CD8-positive, alpha-beta memory T cell (primary cell): ENCODE measurements at places on chromosomes 2 and 18.

DNA sequence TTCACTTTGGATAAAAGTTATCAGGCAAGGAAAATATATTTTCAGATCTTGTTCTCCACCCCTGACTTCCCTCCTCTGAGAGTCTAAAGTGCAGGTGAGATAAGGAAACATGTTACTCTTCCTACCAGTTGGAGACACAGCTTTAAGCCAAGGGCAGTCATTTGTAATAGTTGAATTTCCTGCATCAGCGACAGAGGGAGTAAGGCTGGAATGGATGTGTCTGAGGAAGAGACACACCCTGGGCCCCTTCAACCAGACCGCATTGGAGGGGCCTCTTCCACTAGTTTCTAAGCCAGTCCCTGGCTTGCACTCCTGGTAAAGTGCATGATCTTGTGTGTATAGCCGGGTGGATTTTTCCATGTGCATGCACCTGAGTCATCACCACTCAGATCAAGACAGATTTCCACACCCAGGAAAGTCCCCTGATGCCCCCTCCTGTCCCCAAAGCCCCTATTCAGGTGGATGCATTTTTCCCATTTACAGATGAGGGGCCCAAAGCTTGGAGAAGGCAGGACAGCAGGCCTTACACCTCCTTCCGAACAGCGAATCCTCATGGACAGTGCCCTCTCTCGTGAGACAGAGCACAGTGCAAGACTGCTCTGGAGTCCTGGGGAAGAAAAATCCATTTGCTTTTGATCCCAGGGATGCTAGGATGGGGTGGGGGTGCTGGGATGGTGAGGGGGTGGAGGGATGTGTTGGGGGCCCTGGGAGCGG is 66.7 kb upstream of the SH3RF3 start:
- H3K27me3 ChIP-seq: no peaks in the 10 kb centered on the region
- H3K36me3 ChIP-seq: no peaks in the 10 kb centered on the region
- H3K4me1 ChIP-seq: peaks cover 14% of the 10 kb centered on the region
- DNase-seq: no peak
- no peak overlapping the region for H3K27ac ChIP-seq

GRCh38 chr2:185522472-185522871 is 216.1 kb upstream of the FSIP2 start:
- H3K4me3 ChIP-seq: no peak overlapping the region
- H3K4me1 ChIP-seq: no peaks in the 10 kb centered on the region
- no peaks in the 10 kb centered on the region for H3K27me3 ChIP-seq
- no peak overlapping the region for H3K27ac ChIP-seq
- H3K36me3 ChIP-seq: no peaks in the 10 kb centered on the region

GRCh38 chr2:17858064-17858463 is 20.4 kb upstream of the KCNS3 start:
- no peak for DNase-seq
- no peak overlapping the region for H3K27ac ChIP-seq
- no peaks in the 10 kb centered on the region for H3K27me3 ChIP-seq
- H3K4me3 ChIP-seq: no peak overlapping the region
- H3K4me1 ChIP-seq: no peaks in the 10 kb centered on the region
- H3K36me3 ChIP-seq: no peaks in the 10 kb centered on the region

DNA sequence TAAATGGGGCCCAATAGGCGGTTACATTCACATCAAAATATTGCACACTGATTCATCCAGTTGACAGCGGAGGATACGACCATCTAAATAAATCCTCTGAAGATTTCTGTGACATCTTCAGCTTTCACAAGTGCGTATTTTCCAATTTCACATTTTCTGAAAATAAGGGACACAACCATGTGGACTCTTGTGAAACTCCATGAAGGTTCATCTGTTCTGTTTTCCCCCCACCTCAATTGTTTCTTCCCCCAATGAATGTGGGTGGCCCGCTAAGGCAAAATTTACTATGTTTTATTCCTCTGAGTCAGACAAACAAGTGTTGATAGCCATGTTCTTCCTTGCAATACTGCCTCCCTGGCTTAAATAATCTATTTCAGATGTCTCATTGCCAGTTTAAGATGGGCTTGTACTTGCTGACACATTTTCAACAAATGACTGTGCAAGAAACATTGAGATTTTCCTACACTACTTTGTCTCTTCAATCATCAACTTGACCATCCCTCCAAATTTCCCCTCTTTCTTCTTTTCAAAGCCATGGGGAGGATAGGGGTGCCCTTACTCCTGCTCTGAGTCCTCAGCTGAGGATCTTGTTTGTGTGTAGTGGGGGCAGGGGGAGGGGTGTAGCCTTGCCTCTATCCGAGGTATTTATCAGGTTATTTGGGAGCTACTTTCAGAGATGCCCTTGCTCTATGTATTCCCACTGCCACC is 78.2 kb downstream of the BCL11A start:
- DNase-seq: no peak
- no peak overlapping the region for H3K4me3 ChIP-seq
- H3K4me1 ChIP-seq: no peaks in the 10 kb centered on the region
- H3K27ac ChIP-seq: no peak overlapping the region
- no peaks in the 10 kb centered on the region for H3K27me3 ChIP-seq
- no peaks in the 10 kb centered on the region for H3K36me3 ChIP-seq

GRCh38 chr2:10552871-10553245 is 104.7 kb upstream of the ODC1 start:
- H3K4me3 ChIP-seq: no peak overlapping the region
- H3K27me3 ChIP-seq: peaks cover 7% of the 10 kb centered on the region
- DNase-seq: no peak
- no peak overlapping the region for H3K27ac ChIP-seq

GRCh38 chr2:3656762-3657721 is 958 bp upstream of the ALLC start:
- H3K36me3 ChIP-seq: no peaks in the 10 kb centered on the region
- no peaks in the 10 kb centered on the region for H3K27me3 ChIP-seq
- no peak for DNase-seq
- H3K4me3 ChIP-seq: no peak overlapping the region
- H3K4me1 ChIP-seq: peaks cover 5% of the 10 kb centered on the region
- no peak overlapping the region for H3K27ac ChIP-seq

DNA sequence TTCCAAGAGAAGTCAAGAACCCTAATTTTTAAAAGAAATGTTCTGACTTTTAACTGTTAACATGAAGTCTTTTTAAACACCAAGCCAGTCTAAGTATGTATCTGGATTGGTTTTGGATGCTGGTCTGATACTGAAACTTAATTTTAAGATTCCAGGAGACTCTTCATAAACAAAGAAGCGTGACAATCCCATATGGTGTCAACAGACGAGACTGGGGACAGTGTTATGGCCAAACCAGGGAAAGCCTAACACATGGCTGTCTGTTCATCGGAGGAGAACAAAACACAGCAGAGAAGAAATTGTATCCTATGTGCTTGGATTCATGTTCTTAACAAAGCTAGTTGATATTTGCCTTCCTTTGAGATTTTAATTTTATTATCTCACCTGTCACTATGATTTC is 80.5 kb upstream of the UPP2 start:
- H3K27me3 ChIP-seq: no peaks in the 10 kb centered on the region
- no peak for DNase-seq
- H3K36me3 ChIP-seq: no peaks in the 10 kb centered on the region

DNA sequence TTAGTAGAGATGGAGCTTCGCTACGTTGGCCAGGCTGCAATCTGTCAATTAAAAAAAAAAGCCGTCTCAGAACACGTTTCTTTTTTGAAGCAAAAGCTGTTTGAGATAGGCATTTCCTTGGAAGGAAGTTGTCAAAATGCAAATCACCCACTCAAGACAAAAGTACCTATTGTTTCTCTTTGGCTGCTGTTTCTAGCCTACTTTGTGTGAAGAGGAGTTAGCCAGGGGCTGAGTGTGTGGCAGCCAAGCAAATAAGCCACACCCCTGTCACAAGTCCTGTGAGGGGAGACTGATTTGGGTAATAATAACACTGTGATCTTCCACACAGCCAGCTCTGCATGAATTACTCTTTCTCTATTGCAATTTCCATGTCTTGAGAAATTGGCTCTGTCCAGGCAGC is 47.4 kb upstream of the CDCA7 start:
- no peak overlapping the region for H3K27ac ChIP-seq
- no peaks in the 10 kb centered on the region for H3K27me3 ChIP-seq
- no peak for DNase-seq
- no peaks in the 10 kb centered on the region for H3K4me1 ChIP-seq
- no peaks in the 10 kb centered on the region for H3K36me3 ChIP-seq

GRCh38 chr2:9991829-9992273 is 40.4 kb downstream of the GRHL1 start:
- H3K27ac ChIP-seq: no peak overlapping the region
- H3K4me1 ChIP-seq: no peaks in the 10 kb centered on the region
- no peaks in the 10 kb centered on the region for H3K36me3 ChIP-seq
- H3K27me3 ChIP-seq: no peaks in the 10 kb centered on the region
- DNase-seq: no peak
- no peak overlapping the region for H3K4me3 ChIP-seq

GRCh38 chr2:231627384-231628120 is 34.9 kb downstream of the TEX44 start:
- H3K36me3 ChIP-seq: no peaks in the 10 kb centered on the region
- H3K27ac ChIP-seq: no peak overlapping the region
- H3K27me3 ChIP-seq: no peaks in the 10 kb centered on the region
- no peak for DNase-seq
- H3K4me1 ChIP-seq: no peaks in the 10 kb centered on the region

DNA sequence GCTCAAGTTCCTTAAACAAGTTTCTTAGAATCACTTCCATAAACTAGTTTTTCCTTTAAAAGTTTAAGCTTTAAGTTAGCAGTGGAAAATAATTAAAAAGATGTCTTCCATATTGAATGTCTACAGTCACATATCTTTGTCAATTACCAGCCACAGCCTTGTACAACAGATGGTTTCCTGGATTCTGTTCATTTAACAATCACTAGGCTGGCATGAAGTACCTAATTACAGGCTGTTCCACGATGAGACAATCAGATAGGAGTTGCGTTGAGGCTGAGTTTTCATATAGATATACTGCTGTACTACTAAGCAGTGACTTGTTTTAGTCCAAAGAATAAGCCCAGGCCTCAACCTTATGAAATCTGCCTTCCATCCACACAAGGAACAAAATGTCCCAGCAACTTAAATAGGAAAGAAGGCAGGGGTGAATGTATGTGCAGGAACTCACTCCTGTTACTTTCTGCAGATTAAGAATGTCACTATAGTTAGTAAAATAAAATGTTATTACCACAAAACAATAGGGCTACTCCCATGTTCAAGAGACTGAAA is 131.0 kb downstream of the ZAP70 start:
- H3K4me1 ChIP-seq: no peaks in the 10 kb centered on the region
- DNase-seq: no peak
- no peaks in the 10 kb centered on the region for H3K27me3 ChIP-seq
- H3K36me3 ChIP-seq: peaks cover 6% of the 10 kb centered on the region

DNA sequence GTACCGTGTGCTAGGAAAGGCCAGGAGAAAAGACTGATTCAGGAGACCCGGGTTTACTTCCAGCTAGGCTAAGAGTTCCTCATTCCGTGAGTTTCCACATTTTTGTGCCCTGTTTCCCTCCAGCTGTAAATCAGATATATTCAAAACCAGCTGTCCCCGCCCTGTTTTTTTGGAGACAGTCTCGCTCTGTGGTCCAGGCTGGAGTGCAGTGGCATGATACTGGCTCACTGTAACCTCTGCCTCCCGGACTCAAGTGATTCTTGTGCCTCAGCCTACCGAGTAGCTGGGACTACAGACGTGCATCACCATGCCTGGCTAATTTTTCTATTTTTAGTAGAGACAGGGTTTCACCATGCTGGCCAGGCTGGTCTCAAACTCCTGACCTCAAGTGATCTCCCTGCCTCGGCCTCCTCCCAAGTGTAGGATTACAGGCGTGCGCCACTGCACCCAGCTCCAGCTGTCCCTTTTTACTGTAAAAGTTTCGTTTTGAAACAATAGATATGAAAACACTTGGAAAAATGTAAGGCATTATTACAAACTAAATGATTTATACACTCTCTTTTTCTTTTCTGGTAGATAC is 112.8 kb upstream of the SEC11C start:
- no peaks in the 10 kb centered on the region for H3K27me3 ChIP-seq
- H3K27ac ChIP-seq: no peak overlapping the region
- no peaks in the 10 kb centered on the region for H3K4me1 ChIP-seq
- H3K4me3 ChIP-seq: no peak overlapping the region

DNA sequence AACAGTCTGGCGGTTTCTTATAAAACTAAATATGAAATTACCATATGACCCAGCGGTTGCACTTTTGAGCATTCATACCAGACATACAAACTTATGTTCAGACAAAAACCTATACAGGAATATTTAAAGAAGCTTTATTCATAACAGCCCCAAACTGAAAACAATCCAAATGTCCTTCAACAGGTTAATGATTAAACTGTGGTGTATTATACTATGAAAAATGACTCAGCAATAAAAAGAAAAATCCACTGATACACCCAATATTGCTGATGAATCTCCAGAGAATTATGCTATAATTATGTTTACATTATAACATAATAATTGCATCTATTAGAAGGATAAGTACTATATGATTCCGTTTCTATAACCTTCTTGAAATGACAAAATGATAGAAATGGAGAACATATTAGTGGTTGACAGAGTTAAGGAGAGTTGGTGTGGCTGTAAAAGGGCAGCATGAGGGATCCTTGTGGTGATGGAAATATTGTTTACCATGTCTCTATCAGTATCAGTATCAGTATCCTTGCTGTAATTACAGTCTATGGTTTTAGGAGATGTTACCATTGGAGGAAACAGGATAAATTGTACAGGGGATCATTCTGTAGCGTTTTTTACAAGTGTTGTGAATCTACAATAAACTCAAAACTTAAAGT is 127.1 kb downstream of the DSC3 start:
- no peaks in the 10 kb centered on the region for H3K27me3 ChIP-seq
- no peak overlapping the region for H3K27ac ChIP-seq
- H3K4me1 ChIP-seq: no peaks in the 10 kb centered on the region
- H3K4me3 ChIP-seq: no peak overlapping the region
- no peaks in the 10 kb centered on the region for H3K36me3 ChIP-seq

DNA sequence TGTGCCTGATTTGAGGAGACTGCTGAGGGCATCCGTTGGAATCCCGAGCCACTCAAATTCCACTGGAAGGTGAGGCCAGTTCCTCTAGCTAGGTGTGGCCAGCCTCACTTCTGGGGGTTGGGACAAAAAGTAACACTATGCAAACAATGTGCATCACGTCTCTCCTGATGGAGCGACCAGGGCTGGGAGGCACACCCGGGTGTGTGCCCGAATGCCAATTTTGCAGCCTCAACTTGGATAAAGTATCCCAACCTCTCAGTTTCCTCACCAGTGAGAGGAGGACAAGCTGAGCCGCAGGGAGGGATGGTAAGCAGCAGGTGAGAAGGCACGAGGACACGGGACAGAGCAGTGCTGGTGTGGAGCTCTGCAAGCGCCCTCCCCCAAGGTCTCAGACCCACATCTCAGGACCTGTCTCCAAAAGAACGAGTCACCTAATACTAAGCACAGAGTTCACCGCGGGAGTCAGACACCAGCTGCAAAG is 218.3 kb downstream of the HAUS1 start:
- no peaks in the 10 kb centered on the region for H3K36me3 ChIP-seq
- no peaks in the 10 kb centered on the region for H3K4me1 ChIP-seq
- H3K27me3 ChIP-seq: no peaks in the 10 kb centered on the region
- no peak for DNase-seq
- H3K27ac ChIP-seq: no peak overlapping the region

- no peak overlapping the region for H3K4me3 ChIP-seq
- no peaks in the 10 kb centered on the region for H3K4me1 ChIP-seq
- DNase-seq: no peak
- no peaks in the 10 kb centered on the region for H3K27me3 ChIP-seq
- no peak overlapping the region for H3K27ac ChIP-seq
- H3K36me3 ChIP-seq: no peaks in the 10 kb centered on the region
These were observed 157.5 kb downstream of the ZFP36L2 start for GRCh38 chr2:43068631-43069517.

GRCh38 chr2:99793022-99793421 is 303.2 kb upstream of the REV1 start:
- no peak for DNase-seq
- no peak overlapping the region for H3K27ac ChIP-seq
- H3K36me3 ChIP-seq: no peaks in the 10 kb centered on the region
- no peak overlapping the region for H3K4me3 ChIP-seq
